Activated T-cell treated with anti-CD3 and anti-CD28 coated beads for 24 hours (primary cell): ENCODE measurements at places on chromosomes 5 and 9.

GRCh38 chr5:1419476-1420210 lies 25.6 kb downstream of the SLC6A3 start:
- DNase-seq: no peak

DNA sequence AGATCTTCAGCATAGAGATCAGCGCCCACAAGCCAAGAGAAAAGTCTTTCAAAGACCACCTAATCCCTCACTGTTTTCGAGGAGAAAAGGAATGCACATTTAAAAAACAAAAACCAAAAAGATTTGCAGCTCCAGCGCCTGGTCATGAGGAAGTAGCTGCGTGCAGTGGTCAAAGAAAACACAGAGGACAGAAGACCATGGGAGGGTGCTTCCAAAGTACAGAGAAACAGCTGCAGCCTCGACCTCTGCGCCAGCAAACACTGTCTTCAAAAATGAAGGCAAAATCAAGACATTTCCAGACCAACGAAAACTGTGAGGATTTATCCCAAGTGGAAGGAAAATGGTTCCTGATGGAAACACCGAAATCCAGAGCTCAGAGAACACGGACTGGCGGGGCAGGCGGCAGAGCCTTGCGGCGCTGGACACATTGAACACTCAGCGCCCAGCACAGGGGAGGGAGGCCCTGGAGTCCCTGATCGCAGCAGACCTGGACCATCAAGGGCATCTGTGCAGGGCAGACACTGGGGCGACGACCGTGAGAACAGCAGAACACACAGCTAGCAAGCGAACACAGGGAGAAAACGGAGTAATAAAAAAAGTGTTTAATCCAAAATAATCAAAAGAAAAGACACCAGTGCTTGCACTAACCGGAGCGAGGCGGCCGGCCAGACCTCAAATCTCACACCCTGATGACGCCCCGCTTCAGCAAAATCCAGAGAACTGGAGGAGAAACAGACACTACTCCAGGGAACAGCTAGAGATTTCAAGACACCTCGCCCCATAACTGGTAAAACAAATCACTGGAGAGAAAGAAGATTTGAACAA lies 12.6 kb upstream of the SLC12A7 start:
- no peak for DNase-seq

- DNase-seq: no peak
Measured at GRCh38 chr9:71754151-71754550, 14.2 kb downstream of the CEMIP2 start.

- DNase-seq: no peak
Measured at GRCh38 chr9:111648066-111648465, 13.3 kb upstream of the GNG10 start.

DNA sequence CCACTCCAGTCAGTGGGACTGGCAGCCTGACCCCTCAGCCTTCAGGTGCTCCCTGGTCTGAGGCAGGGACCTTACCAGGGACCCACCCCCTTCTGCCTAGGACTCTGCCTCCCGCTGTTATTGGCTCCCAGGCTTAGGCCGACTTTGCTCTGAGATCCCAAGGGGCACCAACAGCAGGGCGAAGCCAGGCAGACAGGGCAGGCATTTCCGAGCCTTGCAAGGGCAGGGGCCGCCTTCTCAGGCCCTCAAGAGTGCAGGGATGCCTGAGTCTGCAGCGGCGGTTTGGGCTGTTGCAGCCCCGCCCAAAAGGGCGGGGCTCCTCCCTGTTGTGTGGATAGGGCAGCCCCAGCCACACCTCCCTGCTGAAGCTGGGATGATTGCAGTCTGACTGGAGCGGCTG lies 644.6 kb downstream of the PRR16 start:
- DNase-seq: no peak

- no peak for DNase-seq
Measured at GRCh38 chr5:143931986-143932385, 120.0 kb downstream of the HMHB1 start.

DNA sequence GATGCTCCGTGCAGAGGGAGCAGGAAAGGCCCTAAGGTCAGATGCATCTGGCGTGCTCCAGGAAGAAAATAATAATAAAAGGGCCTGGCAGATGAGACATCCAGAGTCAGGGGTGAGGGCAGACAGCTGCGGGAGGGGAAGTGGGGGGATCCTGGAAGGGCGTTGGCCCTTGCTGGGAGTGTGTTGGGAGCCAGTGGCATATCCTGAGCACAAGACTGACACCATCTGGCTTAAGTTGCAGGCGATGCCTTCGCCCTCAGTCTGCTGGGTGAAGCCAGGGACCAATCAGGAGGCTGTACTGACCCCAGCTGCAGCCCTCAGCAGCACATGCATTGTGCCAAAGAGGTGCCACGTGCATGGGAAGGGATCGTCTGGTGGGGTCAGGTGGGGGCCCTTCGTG lies 3.8 kb downstream of the OR2V2 start:
- DNase-seq: no peak

GRCh38 chr5:73351593-73351992 lies 97.0 kb downstream of the FOXD1 start:
- no peak for DNase-seq

DNA sequence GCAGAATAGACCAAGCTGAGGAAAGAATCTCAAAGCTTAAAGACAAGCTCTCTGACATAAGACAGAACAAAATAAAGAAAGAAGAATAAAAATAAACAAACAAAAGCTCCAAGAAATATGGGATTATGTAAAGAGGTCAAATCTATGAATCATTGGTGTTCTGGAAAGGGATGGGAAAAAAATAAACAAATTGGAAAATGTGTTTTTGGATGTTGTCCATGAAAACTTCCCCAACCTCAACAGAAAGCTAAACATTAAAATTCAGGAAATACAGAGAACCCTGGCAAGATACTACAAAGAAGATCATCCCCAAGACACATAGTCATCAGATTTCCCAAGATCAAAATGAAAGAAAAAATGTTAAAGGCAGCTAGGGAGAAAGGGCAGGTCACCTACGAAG lies 662.0 kb upstream of the CDH18 start:
- DNase-seq: no peak

DNA sequence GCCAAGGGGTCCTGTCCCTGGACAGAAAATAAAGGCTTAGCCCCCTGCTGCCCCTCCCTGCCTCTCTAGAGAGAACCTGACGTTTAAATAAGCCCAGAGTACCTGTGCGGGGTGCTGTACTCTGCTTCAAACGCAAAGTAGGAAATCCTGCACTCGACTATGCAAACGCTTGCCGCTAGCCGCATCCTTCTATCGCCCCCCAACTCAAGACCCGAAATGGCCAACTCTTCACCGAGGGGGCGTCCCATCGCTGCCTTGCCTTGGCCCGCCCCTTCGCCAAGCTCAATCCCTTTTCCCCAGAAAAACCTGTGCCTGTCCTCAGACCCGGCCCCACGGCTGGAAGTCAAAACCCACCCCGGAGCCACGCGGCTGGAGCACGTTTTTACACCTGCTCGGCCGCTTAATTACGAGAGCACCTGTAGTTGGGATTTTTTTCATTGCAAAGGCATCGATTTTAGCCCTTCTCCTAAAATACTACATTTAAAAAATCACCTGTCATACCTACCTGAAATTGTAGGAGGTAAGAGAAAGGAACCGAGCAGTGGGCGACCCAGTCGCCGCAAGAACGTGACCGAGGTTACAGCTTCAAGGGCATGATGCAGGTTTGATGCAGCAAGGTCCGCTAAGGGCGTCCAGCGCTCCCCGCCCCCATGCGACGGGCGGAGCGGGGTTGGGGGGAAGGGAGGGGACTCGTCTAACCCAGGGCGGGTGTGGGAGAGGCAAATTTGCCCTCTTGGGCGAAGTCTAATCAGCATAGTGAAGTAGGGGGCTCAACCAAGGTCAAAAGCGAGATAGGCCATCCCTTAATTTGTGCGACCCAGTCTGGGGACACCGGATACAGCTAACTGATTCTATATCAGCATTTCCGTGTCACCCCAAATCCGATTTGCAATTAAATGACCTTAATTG lies 3.5 kb downstream of the ELAVL2 start:
- DNase-seq: no peak

DNA sequence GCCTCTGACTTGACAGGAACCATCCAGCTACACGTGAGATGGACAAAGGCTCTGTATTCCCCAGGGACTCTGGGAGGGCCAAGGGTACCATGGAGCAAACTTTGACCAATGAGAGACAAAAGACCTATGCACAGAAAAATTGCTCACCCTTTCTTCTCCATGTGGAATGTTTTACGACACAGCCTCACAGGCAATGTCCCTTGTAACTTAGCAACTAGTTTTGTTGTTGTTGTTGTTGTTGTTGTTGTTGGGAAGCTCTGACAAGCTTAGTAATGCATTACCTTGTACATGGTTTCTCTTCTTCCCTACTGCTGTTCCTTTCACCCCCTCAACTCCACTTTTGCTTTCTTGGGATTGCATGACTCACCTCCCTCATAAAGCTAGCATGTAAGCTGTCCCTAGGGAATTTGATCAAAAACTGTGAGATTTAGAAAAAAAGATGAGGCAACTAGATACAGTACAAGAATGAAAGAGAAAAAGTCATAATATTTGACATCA lies 550.9 kb downstream of the RAB3C start:
- no peak for DNase-seq

DNA sequence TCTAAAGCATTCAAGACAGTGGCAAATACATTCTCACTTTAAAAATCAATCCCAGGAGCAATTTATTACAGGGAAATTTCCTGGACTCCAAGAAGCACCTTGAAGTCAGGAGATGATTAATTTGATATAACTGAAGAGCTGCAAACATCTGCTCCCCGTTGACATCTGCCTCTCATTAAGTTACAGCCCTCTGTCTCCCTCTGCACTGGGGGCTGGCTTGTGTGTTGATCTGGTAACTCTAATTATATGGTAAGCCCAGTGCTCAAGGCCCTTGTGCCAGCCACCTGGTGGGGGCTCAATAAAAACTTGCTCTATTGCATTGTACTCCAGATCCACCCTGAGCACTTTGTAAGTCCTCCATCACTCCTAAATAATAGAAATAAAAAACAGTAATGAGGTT lies 131.1 kb upstream of the ZNF462 start:
- DNase-seq: no peak

DNA sequence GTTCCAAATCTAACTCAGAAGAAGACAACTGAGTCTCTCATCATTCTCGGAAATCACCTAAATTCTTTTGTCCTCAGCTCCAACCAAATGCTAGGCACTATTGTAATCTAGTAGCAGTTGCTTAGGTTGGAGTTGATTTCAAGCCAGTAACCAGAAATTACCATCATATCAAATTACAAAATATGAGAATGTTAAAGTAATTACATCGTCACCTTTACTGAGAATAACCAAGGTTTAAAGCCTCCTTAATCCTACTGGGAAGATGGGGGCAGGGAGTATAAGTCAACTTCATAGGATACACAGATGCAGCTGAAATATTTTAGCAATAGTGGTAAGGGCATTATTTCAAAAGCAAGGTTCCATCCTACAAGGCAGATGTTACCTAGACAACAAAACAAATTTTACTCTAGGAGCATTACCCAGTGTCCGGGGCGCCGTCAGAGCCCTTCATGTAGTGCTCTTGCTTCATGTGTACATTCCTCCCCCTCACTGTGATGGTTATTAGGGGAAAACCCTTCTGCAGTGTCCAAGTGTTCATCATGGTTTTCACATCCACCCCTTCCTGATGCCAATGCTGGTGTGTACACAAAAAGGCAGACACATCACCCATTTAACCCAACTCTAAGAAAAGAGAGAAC lies 19.5 kb downstream of the ERAP1 start:
- DNase-seq: no peak

- no peak for DNase-seq
Measured at GRCh38 chr5:141654298-141654697, 3.1 kb upstream of the FCHSD1 start.

DNA sequence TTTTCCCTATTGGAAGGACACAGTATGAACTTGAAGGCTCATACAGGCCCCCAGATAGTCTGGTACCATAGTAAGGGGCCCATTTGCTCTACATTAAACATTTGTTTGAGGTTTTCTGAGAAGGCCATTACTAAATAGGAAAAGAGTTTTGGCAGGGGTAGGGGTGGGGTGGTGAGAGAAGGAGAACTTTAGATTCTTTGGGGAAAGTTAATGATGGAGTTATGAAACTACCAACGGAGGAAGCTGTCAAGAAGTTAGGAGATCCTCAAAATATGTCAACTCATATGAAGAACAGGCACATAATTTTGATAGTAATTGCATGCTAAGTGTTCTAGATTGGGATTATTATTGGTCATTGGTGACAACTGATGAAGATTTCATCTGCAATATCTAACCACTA lies 114.7 kb downstream of the TAF11L14 start:
- no peak for DNase-seq

- DNase-seq: no peak
Measured at GRCh38 chr9:137759649-137760321, 117.8 kb upstream of the CACNA1B start.

- DNase-seq: no peak
Measured at GRCh38 chr5:146395193-146395592, 51.9 kb upstream of the TCERG1 start.

DNA sequence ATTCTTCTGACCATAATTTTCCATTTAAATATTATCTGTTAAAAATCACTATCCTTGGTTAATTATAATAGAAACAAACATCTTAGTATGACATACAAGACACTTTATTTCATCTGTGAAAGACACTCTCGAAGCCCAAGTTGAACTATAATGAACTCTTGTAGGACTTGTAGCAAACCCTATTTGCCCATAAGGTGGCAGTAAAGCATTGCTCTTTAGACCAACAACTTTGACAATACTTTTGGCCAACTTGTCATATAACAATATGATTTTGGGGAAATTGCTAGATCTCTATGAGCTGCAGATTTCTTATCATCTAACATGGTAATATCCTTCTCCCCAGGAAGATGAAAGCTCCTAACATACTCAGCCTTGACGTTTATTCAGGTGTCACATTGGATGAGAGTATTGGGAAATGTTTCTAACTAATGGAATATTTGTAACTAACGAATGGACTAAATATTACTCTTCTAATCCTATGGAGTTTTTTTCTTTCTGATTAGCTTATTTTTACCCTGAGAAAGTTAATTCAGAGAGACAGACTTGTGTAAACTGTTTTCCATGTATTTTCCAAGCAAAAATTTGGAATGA lies 11.0 kb downstream of the SPINK14 start:
- DNase-seq: no peak

- DNase-seq: no peak
Measured at GRCh38 chr5:54692631-54693030, 175.1 kb downstream of the SNX18 start.

DNA sequence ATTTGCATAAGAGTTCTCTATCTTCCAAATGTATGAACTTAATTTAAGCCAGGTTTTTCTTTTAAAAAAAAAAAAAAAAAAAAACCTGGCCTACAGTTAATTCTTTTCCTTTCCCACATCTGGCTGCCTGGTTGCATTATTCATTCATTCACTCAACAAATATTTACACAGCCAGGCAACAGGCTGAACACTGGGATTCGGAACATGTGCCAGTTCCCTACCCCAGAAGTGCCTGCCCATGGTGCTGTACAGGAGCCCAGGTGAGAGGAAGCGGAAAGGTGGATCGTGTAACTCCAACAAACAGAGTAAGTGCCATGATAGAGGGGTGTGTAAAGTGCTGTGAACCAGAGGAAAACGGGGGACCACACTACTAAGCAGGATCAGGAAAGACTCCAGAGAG lies 93.6 kb downstream of the CDK5RAP2 start:
- DNase-seq: no peak

DNA sequence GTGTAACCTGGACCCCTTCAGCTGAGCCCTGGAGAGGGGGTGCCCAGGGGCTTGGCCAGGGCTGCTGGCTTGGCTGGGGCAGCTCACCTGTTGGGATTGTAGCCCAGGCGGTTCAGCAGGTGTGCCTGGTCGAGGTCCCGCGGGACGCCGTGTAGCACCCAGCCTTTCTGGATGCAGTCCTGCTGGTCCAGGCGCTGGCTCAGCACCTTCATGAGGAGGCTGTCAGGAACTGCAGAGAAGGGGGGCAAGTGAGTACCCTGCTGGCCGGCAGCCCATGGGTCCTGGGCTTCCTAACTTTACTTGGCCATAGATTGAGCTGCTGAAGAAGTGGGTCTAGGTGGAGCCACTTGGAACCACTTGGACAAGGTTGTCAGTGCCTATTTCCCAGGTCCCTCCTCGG lies 85.5 kb downstream of the AK8 start:
- no peak for DNase-seq
